ENCODE measurements at places on chromosomes 3 and 15.

DNA sequence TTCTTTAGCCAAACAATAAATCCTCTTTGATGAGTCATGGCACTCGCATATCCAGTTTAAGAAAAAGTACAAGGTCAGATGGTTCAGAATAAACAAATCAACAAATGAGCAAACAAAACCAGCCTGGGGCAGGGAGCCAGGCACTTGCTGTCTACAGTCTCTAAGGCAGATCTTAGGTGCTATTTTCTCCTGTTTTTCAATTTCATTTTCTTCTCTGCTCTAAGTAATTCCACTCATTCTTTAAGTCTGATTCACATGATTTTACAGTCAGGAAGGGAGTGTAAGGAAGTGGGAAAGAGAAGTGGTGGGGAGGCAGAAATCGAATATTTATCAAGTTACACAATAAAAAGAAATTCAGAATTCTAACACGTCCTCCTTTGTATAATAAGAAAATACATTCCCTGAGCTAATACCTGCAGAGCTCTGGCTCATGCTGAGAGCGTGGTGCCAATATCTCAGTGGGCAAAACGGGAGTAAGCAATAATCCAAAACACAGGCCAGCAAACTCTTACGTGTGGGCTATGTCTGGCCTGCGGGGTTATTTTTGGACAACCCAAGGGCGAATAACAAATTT, 298.6 kb downstream of the ADAMTS17 start:
- DNase-seq = no peak

- DNase-seq = no peak
Observed at GRCh38 chr3:42177068-42177800, 86.1 kb downstream of the TRAK1 start.

- no peak for DNase-seq
Observed at GRCh38 chr3:123635217-123635616, 50.4 kb upstream of the HACD2 start.

DNA sequence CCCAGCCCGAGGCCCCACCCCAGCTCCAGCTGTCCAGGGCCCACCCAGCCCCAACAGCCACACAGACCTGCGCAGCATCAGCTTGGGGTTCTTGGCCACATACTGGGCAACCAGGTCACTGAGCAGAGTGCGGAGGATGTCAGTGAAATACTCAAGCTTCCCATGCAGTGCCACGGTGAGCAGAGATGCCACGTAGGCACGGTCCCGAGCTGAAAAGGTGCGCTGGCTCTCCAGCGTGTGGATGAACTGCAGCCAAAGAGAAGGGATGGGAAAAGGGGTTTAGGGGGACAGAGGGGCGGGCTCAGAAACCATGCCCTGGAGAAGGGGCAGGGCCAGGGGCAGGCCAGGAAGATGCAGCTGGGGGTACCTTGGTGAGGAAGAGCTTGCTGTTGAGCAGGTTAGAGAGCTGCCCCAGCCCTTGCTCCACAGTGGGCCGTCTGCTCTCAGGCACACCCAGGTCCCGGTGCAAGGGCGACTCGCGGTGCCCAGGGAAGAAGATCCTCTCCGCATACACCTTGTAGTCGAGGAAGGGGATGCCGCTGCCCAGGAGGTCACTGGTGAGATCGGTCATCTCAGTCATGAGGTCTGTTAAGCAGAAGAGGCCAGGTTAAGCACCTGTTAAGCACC, 17.4 kb downstream of the PLXNB1 start:
- DNase-seq = no peak

DNA sequence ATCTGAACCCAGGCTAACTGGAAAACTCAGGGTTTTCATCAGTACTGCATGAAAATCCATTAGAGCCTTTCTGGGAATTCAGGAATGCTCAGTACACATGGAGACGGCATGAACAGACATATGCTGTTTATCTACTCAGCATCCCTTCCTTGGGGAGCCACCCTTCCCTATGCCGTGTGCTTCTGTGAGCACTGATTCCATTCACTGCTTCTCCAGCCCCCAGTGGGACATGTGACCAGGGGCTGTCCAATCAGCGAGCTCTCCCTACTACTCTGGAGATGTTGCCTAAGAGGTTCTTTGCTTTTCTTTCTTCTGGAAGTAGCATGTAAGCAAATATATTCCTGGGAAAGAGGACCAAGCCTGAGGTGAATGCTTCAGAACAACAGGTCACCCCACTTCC, 5.6 kb upstream of the PCOLCE2 start:
- DNase-seq = no peak

All from GM12878 (cell line).